NCI-H774 (cell line): ENCODE measurements at places on chromosomes 6 and 20.

- no peak for DNase-seq
Measured at GRCh38 chr6:113691260-113691656, 165.9 kb upstream of the MARCKS start.

GRCh38 chr6:145887969-145888368, 73.4 kb upstream of the FBXO30 start:
- DNase-seq: no peak

DNA sequence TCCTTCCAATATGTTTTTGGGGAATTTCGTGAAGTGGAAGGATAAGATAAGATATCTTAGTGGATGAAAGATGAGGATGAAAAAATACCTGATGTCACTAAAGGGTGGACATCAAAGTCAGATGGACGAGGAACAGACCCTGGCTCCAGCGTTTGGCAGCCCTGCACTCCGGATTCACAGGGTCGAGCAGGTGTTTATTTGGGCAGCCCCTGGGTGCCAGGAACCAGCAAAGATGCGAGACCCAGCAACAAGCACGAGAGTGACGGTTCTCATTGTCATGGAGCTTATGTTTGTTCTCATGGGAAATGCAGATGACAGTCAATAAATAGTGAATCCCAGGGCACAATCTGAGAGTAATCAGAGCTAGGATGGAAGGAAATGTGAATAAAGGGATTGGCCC, 131.1 kb downstream of the PHACTR3 start:
- DNase-seq: no peak

DNA sequence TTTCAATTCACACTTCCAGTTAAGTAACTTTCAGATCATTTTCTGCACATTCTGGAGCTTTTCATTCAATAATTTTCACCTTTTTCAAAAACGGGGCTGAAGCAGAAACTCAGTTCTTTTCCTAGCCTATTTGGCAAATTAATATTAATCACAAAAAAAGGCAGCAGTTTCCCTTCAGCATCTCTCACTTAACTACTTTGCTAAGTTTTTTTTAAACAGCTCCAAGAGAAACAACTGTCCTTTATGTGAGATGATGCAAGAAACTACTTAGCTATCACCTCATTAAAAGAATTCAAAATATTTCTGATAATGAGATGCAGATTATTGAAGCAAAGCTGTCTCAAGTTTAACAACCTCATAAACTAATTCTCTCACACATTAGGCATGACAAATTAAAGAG, 11.8 kb downstream of the CASS4 start:
- DNase-seq: no peak

GRCh38 chr20:36447101-36447500, 94.2 kb upstream of the MYL9 start:
- no peak for DNase-seq

DNA sequence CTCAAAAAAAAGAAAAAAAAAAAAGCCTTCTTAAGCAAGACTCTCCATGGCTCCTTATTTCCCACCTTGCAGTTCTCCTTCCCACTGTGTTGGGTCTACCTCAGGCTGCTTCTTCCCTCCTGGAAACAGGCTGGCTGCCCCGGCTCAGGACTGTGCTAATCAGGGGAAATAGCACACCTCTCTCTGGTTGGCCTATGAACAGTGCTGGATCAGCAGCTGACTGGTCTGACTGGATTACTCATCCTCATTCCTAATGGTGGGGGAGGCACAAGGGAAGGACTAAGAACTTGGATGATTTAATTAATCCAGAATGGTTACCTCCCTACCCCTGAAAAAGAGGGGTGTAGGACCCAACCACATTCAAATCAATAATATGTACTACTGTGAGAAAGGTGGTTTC, 3.9 kb upstream of the SRSF3 start:
- no peak for DNase-seq

DNA sequence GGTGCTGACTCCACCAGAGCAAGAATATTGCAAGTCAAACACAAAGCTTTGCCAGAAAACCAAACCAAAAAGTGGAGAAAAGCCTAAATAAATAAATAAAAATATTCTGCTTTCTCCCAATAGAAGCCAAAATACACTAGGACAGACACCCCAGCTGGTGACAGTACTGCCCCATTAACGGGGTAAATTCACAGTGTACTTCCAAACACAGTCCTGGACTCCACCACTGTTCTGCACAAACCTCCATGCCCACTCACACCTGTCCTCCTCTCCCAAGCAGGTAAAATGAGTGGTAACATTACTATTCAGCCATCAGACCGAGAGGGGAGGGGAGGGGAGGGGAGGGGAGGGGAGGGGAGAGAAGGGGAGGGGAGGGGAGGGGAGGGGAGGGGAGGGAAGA, 70.7 kb downstream of the RALGAPA2 start:
- no peak for DNase-seq

DNA sequence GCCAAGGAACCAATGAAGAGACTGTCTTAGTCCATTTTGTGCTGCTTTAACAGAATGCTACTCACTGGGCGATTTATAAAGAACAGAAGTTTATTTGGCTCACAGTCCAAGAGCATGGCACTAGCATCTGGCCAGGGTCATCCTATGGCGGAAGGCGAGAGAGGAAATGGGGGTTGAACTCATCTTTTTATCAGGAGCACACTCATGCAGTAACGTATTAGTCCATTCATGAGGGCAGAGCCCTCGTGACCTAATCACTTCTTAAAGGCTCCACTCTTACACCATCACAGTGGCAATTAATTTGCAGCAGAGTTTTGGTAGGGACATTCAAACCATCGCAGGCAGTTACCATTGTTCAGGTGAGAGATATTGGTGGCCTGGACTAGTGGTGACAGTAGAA, 8.5 kb downstream of the ARFGEF2 start:
- DNase-seq: no peak

DNA sequence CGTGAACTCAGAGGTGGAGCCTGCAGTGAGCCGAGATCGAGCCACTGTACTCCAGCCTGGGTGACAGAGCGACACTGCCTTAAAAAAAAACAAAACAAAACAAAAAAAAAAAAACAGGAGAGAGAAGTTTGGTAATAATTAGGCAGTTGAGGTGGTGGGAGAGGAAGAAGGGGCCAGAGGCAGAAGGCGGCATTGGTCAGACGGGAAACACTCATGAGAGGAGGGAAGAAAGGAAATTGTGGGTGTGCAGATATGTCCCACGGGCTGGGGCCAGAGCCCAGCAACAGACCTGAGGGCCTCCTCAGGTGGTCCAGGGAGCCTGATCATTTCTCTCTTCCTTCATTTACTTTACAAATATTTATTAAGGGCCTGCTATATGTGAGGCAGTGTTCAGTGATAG, 20.0 kb downstream of the SULF2 start:
- DNase-seq: no peak

DNA sequence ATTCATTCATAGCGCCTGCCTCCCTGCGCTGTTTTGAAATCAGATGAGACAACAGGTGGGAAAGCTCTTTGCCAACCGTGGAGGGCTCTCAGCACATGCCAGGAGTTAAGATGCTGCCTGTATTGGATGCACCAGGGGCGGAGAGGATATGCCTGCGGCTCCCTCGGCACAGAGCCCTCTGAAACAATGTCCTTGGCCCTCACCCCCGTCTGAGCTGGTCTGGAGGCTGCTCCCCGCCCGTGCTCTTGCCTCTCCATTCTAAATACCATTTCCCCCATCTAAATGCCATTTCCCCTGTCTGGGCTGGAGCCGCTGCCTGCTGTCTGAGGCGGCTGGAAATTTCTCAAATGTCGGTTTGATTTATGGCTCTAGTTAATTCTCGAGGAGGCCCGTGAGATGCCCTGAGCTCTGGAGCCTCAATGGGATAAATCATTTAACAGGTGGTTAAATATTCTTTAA, 50.8 kb upstream of the MLN start:
- DNase-seq: no peak

DNA sequence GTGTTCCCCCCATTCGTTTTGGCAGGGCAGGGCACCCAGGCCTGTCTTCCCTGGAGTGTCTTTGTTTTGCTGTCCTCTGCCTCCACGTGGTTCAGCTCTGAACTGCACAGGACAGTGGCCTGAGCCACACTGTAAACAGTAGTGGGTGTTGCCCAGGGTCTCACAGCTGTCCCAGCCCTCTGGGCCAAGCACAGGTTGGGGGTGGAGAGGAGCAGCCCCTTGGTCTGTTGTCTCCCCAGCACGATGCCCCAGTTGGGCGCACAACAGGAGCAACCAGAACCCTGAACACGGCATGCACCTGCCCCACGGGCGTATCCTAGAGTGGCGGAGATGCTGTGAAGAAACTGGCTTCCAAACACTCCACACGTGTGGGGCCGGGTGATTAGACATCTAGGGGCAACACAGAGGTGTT, 14.4 kb downstream of the CCDC167 start:
- no peak for DNase-seq

DNA sequence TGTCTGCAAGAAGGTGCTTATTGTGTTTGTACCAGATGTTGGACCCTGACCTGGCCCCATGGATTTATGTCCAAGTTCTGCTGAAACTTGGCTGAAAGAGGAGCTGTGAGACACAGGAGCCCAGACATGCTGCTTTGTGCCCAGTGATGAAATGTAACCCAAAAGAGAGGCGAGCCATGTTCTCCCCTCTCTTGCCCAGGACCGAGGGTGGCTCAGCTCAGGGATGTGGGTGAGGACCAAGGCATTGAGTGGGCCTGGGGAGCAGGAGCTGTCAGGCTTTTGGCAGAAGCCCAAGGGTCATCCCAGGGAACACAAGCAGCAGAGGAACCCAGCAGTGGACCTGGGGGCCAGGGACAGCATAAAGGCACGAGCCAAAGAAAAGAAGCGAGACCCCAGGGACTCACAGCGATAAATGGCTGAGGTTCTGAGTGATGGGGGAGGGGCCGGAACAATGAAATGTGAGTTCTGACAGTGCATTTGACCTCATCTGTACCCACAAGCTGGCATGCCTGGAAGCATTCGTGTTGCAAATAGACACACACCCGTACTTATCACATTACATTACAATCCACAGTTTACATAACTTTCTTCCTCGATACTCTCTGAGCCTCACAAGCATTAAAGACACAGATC, 363.4 kb upstream of the JARID2 start:
- no peak for DNase-seq

- no peak for DNase-seq
Measured at GRCh38 chr6:51028276-51028675, 209.6 kb downstream of the TFAP2B start.

DNA sequence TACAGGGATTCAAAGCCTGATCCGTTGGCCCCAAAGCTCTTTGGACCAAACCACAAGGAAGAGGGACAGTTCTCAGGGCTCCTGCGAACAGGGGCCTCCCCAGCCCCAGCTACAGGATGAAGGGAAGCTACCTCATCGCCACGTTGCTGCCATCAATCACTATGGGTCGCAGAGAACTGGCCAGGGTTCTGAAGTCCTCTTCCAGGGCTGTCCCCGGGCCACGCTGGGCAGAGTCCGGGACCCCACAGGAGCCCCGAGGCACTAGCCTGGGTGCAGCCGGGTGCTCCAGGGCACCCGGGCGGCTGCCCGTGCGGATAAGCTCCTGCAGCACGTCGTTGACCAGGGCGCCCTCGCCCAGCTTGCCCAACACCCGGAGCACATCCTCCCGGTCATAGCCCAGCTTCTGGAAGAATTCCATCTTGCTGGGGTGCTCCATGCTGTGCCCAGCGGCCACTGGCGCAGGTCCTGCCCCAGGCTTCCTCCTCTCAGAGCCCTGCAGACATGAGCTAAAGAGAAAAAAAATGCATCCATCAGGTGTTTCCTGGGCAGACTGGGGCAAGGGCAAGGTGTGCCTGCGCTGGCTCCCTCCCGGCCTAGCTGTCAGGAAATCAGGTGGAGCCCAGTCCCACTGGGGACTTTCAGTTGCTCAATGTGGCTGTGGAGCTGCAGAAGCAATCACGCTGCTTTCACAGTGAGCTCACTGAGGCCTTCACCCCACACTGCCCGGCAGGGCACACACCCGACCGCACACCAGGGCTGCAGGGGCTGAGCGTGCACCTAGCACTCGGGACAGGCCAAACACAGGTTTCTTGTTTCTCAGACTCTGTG, 10.5 kb downstream of the ZC3H12D start:
- no peak for DNase-seq

GRCh38 chr6:134343066-134343465, 25.2 kb upstream of the SGK1 start:
- no peak for DNase-seq

GRCh38 chr6:52925919-52926792, 16.7 kb upstream of the GSTA3 start:
- no peak for DNase-seq

DNA sequence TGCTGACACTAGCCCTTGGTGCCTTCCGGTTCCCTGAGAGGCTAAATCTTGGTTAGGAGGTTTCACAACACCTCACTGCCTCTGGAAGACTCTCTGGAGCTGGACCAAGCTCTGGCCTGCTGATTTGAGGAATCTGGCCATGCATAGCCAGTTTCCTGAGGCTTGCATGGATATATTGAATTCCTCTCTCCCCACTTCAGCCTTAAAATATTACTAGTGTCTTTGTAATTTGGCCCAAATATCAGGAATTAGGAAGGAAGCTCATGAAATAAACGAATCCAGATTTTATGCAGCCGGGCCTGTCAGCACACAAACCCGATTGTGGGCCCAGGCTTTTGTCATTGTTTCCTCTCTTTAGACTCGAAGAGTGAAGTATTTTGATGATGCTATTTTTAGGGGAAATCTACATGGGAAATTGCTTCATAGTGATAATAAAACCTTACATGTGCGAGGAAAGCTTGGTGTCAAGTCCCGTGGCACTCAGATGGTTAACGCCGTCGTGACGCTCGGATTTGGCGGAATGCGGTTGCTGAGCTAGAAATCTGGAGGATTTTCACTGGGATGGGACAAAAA, 144.4 kb downstream of the PHACTR3 start:
- no peak for DNase-seq

- no peak for DNase-seq
Measured at GRCh38 chr6:109052018-109052651, 42.5 kb downstream of the SESN1 start.
